ENCODE measurements at places on chromosomes 3 and 15.
A peak's percentile ranks its signal among the peaks of the same experiment; 100 is the strongest.

GRCh38 chr3:184765730-184766074 is 46.3 kb upstream of the VPS8 start:
- DNase-seq: no peak

- no peak for DNase-seq
These were observed 84.0 kb downstream of the SST start for GRCh38 chr3:187586226-187586625.

GRCh38 chr3:133562376-133562775 is 11.1 kb upstream of the CDV3 start:
- no peak for DNase-seq

DNA sequence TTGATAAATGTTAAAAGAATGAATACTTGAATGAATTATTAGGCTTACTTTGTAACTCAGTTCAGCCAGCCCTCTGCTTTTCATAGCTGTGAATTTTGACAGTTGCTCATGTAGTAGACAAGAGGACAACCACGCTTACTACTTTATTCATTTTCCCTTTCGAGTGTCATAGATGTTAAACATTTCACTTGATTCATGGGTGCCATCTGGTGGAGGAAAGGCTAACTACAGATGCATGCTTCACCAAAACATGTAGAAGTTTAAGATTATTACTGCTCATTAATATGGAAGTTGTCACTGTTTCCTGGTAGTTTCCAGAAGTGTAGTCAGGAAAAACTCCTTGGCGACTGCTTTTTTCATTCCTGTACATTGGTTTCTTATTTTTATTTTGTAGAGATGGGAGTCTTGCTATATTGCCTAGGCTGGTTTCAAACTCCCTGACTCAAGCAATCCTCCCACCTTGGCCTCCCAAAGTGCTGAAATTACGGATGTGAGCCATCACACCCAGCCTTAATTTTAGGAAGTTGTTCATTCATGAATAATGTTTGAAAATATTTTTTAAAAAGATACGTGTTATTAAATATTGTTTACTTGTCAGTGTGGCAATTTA is 163.2 kb downstream of the B3GALNT1 start:
- DNase-seq: no peak

GRCh38 chr3:4320096-4320911 is 17.1 kb downstream of the SETMAR start:
- DNase-seq: no peak

GRCh38 chr3:140599496-140599895 is 78.4 kb upstream of the TRIM42 start:
- DNase-seq: no peak

- no peak for DNase-seq
These were observed 68.6 kb upstream of the FAM174B start for GRCh38 chr15:92724144-92724543.

- DNase-seq: no peak
These were observed 248.9 kb upstream of the WNT5A start for GRCh38 chr3:55735976-55736375.

GRCh38 chr3:185724251-185724650 is 100.6 kb downstream of the IGF2BP2 start:
- no peak for DNase-seq

GRCh38 chr3:161599697-161600096 is 103.1 kb downstream of the OTOL1 start:
- no peak for DNase-seq

- DNase-seq: no peak
These were observed 70.5 kb upstream of the XCR1 start for GRCh38 chr3:46097691-46098241.

DNA sequence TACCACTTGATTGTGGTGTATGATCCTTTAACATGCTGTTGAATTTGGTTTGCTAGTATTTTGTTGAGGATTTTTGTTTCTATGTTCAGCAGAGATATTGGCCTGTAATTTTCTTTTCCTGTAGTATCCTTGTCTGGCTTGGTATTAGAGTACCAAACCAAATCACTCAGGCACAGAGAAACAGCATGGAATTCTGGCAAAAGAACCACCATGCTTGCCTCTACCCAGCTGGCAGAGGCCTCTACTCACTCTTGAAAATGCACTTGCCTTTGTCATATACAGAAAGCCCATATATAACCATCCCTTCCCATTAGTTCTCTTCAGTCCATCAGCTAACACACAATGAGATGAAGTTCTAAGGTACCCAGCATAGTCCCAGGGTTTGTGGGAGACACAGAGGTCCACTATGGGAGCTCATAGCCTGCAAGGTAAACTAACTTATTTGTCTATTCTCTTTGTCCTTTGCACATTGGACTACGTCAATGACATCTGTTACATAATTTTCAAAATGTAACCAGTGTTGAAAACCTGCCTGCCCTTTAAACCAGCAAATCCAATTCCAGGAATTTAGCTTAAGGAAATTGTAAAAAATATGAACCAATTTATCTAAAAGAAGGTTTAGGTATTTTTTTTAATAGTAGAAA is 82.1 kb upstream of the POMGNT2 start:
- no peak for DNase-seq

DNA sequence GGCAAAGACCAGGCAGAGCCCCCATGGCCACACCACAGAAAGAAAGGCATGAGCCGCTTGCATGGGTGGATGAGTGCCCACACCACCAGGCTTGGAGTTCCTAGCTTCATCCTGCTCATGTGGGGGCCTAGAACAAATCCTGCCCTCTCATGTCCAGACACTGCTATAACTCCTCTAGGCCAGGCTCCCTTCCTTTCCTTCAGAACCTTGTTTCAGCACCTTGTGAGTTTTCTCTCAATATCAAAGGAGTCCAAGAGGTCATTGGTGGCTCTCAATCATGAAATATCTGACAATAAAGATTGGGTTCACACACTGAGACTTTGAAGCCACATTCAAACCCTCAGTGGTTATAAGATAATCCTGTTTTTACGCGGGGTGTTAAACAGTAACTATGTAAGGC is 12.7 kb downstream of the SLC6A20 start:
- DNase-seq: no peak

DNA sequence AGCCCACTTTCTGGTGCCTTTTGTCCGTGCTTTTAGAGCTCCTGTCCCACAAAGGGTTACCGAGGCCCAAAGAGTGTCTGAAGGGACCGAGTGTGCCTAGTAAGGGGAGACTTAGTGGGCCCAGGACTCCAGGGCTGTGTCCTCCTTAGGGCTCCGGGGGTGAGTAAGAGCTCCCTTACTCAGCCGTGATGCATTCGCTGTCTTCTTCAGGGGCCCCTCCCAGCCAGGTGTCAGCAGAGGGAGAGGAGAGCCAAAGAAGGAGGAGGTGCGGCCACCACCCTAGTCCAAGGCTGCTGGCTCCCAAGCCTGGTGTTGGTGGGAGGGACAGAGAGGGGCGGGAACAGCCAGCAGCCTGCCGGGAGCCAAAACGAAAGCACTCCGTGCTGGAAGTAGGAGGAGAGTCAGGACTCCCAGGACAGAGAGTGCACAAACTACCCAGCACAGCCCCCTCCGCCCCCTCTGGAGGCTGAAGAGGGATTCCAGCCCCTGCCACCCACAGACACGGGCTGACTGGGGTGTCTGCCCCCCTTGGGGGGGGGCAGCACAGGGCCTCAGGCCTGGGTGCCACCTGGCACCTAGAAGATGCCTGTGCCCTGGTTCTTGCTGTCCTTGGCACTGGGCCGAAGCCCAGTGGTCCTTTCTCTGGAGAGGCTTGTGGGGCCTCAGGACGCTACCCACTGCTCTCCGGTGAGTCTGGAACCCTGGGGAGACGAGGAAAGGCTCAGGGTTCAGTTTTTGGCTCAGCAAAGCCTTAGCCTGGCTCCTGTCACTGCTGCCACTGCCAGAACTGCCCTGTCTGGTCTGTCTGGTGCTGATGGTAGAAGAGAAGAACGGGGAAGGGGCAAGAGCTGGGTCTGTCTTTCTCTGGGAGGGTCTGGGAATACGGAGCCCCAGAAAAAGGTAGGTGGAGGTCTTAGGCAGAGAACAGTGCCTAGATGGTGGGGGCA is at the start of gene IL17RC:
Gene IL17RC, plus strand, starts transcription at position 365 of the 947 bp plus-strand sequence. Its CDS starts 218 bp downstream, at position 583.
- DNase-seq: peak; percentile 78

- DNase-seq: no peak
These were observed 17.9 kb downstream of the TERC start for GRCh38 chr3:169746924-169747323.

DNA sequence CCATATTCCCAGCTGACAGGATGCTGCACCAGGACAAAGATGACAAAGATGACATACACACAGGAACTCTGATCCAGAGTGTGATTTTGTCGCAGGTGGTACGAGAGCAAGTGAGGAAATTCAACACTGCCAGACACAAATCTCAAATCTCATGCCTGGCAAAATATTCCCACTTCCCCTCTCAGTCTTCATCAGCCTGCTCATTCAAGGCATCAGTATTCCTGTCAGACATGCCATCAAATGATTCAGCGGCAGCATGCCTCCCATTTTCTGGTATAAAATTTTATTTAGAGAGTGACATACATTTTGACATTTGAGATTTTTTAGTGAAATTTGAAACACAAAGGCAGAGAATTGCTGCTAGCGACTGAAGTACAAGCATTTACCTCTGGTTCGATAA is 228.1 kb upstream of the LMCD1 start:
- no peak for DNase-seq

DNA sequence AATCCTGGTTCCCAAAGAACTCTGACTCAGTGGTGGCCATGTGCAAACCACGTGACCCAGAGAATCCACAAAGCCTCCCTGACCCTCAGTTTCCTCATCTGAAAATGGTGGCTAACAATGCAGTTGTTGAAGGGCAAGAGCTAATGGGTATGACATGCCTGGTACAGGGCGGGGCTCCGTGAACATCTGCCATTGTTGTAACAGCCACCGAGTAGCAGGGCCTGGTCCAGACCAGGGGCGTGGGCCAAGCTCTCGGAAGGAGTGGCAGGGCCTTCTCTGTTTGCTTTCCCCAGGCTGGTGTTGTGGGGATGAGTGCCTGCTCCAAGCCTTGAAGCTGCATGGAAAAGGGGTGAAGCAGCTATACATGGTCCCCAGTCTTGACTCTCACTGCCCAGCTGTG is 13.4 kb downstream of the MAPKAPK3 start:
- no peak for DNase-seq

- DNase-seq: no peak
These were observed 34.5 kb downstream of the SLC6A20 start for GRCh38 chr3:45761831-45762230.

DNA sequence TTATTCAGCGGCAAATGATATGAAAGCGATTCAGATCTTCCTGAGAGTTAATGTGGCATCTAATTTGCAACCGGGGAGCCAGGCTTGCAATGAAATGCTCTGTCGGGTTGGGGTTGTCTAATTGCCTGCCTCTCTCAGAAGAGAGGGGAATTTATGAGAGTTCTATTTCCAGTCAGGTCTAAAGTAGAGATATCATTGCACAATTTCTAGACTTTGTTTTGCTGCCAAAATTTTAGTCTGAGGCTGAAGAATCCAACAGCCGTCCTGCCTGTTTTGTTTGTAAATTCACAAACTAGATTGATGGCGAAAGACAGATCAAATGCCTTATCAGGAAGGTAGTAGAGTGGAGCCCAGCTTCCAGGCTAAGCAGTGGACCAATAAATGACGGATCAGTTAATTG is 610 bp downstream of the LIPC start:
- DNase-seq: no peak

- no peak for DNase-seq
These were observed 64.8 kb upstream of the SLCO2A1 start for GRCh38 chr3:134094491-134094890.

GRCh38 chr15:63763476-63764123 is 70.1 kb downstream of the HERC1 start:
- no peak for DNase-seq

- no peak for DNase-seq
These were observed 583.2 kb downstream of the EPHA3 start for GRCh38 chr3:89690646-89691045.

DNA sequence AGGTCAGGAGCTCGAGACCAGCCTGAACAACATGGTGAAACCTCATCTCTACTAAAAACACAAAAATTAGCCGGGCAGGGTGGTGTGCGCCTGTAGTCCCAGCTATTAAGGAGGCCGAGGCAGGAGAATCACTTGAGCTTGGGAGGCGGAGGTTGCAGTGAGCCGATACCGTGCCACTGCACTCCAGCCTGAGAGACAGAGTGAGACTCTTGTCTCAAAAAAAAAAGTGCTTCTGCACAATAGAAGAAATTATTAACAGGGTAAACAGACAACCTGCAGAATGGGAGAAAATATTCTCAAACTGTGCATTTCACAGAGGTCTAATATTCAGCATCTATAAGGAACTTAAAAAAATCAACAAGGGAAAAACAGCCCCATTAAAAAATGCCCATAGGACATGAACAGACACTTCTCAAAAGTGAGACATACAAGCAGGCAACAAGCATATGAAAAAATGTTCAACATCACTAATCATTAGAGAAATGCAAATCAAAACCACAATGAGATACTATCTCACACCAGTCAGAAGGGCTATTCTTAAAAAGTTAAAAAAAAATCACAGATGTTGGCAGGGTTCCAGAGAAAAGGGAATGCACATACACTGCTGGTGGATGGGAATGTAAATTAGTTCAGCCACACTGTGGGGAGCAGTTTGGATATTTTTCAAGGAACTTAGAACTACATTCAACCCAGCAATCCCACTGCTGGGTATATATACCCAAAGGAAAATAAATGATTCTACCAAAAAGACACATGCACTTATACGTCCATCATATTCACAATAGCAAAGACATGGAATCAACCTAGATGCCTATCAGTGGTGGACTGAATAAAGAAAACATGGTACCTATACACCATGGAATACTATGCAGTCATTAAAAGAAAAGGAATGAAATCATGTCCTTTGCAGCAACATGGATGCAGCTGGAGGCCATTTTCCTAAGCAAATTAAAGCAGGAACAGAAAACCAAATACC is 75.5 kb downstream of the MSL2 start:
- DNase-seq: no peak

- DNase-seq: no peak
These were observed 29.9 kb upstream of the MCCC1 start for GRCh38 chr3:183129243-183129642.

- DNase-seq: no peak
These were observed 806.5 kb downstream of the IGSF11 start for GRCh38 chr3:118228151-118228550.

- DNase-seq: no peak
These were observed 61.7 kb downstream of the LDHAL6B start for GRCh38 chr15:59268168-59268851.

DNA sequence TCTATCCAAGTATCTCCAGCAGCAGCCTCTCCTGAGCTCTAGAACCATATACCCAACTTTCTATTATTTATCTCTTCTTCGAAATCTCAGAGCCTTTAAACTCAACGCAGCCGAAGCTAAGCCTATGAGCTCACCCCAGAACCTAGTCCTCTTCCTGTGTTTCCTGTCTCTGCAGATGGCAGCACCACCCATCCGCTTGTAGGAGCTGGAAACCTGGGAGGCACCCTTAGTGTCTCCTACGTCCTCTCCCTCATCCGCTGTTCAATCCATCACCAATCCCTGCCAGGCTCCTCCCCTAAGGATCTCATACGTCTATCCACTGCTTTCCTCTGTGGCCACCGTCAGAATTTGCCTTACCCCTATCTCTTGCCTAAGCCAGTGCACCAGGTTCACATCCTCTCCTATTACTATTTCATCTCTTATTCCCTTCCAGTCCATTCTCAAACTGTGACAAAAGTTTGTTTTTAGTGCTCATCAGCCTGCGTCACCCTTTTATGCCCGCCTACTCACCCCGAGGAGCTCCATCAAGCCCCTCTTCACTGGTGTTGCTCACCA is 9.6 kb downstream of the VGLL4 start:
- no peak for DNase-seq

- DNase-seq: no peak
These were observed 9.9 kb downstream of the TLE3 start for GRCh38 chr15:70087708-70088352.

GRCh38 chr15:98063871-98064270 is 103.4 kb downstream of the ARRDC4 start:
- DNase-seq: no peak
